ENCODE measurements at places on chromosomes 13 and 19.

DNA sequence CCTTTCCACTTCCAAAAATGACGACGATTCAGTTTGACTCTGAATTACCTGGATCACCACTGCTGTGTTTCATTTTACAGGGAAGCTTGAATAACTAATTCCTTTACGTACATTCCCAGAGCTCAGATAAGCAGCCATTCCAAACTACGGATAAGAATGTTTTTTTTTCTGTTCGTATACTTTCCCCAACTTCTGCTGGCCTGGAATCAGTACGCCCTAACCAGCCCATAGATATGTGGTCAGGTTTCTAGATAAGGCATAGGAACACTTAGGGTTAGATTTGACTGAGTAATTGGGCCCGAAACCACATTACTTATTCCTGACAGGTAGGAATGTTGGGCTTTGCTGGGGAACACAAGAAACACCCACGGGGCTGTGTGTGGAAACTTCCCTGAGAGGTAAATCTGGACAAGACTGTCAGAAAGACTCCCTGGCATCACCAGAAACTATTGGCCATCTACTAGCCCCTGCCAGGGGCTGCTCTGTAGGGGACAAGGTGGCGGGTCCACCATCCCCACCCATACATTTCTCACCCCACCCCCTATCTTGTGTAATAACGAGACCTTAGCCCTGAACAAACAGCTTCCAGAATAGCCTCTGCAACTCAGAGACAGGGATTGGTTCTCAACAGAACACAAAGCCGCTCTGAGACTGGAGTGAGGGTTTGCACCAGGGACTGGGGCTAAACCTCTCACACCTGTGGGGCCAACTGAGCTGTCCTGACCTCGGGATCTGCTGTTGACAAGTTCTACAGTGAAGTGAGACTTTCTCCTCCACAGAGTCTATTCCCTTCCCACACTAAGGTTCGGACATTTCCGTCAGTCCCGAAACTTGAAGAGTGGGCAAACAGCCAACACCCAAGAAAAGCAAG, 15.6 kb downstream of the RHPN2 start:
- DNase-seq, result no peak

GRCh38 chr19:35040826-35041547, 534 bp upstream of the HPN start:
- DNase-seq, result no peak

GRCh38 chr13:22925881-22926747, 254.7 kb upstream of the SGCG start:
- no peak for DNase-seq

DNA sequence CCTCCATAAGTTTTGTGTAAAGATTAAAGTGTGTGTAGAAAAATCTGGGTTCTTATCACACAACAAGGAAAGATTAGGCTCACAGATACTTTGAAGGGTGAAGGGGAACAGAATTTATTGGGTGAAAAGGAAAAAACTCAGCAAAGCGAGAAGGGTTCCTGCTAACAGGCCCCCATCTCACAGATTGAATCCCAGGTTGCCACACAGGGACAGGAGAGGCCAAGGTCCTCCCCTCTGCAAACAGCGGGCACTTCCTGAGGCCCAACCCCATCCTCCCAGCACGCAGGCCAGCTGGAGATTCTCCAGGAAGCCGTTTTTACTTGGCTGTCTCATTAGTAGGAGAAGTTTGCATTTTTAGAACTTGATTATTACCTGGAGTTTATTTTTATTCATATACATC, 15.2 kb upstream of the ERCC5 start:
- DNase-seq, result no peak
